Activated T-cell treated with anti-CD3 and anti-CD28 coated beads, Interleukin-2, amount 50 U/mL, for 72 hours (primary cell): ENCODE measurements at places on chromosomes 13 and 19. TPM values are rescaled to one million over a fixed set of nuclear protein-coding genes. Genes with fewer than 3 reads are reported as not detected.

DNA sequence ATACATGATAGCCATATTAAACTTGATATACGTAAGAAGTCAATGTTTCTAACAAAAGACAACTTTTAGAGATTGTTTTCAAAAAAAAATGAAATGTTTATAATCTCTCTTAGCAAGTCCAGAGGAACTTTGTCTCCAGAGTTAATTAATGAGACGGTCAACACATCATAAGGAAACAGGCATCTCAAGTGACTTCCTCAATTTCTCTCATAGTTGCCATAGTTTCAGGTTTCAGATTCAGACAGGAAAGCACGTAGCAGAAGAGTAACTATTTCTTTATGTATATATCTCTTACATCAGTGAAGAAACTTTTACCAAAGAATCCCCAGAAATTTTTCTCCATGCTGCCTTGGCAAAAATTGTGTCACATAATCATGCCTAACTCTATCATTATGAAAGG lies 159.6 kb upstream of the ATXN8OS start:
- no peak for DNase-seq
- no peaks in the 10 kb centered on the region for H3K27me3 ChIP-seq
- H3K27ac ChIP-seq, result no peak overlapping the region
- peaks cover 2% of the 10 kb centered on the region for H3K36me3 ChIP-seq
- no peaks in the 10 kb centered on the region for H3K4me1 ChIP-seq

ZIK1 gene
- total RNA-seq, result 5.1 TPM

DNA sequence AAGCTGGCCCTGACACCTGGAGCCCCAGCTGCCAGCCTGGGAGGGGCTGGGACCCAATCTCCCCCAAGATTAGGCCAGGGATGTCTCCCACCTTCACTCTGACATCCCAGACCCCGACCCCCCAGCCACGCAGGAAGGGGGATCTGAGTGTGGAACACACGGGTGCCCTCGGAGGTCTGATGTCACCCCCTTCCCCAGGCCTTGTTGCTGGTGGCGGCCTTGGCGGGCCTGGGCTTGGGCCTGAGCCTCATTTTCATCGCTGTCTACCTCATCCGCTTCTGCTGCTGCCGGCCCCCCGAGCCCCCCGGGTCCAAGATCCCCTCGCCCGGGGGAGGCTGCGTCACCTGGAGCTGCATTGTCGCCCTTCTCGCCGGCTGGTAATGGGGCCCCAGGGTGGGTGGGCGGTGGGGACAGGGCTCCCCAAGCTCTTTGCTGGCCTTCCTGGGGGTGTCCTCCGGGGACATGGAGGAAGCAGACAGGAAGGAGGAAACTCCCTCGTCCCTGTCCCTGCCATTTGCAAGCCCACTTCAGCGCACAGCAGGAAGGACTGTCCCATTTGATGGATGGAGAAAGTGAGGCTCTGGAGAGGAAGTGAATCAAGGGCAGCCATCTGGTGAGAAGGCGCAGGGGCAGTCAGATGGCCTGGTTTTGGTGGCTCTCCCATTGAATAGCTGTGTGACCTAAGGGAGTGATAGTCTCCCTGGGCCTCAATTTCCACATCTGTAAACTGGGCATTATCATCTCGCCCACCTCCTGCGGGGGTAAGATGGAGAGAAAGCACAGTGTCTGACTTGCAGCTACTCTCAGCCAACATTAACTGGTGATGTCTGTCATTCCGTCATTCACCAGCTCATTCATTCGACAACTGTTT lies 3.9 kb downstream of the TTYH1 start:
- no peaks in the 10 kb centered on the region for H3K36me3 ChIP-seq
- no peak overlapping the region for H3K4me3 ChIP-seq
- H3K27ac ChIP-seq, result no peak overlapping the region
- peaks cover 16% of the 10 kb centered on the region for H3K4me1 ChIP-seq
- DNase-seq, result no peak
- H3K27me3 ChIP-seq, result peaks cover 37% of the 10 kb centered on the region

DNA sequence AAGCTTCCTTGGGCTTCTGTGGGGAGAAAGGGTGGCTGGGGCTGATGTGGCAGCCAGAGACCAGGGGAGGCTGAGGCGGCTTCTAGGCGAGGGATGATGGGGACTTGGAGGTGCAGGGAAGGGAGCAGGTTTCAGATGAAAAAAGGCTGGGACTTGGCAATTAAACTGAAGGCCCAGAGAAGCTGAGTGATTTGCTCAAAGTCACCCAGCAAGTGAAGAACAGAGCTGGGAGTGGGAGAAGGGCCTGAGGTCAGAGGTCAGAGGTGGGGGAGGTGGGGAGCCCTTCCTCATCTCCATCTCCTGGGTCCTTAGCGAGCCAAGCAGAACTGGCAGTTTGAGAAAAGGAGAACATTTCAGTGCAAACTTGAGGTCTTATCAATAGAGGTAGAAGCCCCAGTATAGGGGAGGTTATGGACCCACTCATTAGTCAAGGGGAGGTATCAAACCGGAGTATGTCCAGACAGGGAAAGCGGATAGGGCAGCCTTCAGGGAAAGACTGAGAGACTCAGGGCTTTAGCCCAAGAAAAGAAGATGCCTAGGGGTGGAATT lies 49.6 kb upstream of the NFIC start:
- DNase-seq, result no peak
- H3K36me3 ChIP-seq, result no peaks in the 10 kb centered on the region
- no peak overlapping the region for H3K4me3 ChIP-seq

- H3K36me3 ChIP-seq, result peaks cover 27% of the 10 kb centered on the region
- peaks cover 14% of the 10 kb centered on the region for H3K4me1 ChIP-seq
- no peak overlapping the region for H3K27ac ChIP-seq
- H3K27me3 ChIP-seq, result no peaks in the 10 kb centered on the region
- H3K4me3 ChIP-seq, result no peak overlapping the region
Measured at GRCh38 chr19:12922959-12923358, 3.9 kb upstream of the SYCE2 start.

SIGLEC12 gene
- 1.6 TPM for total RNA-seq

DNA sequence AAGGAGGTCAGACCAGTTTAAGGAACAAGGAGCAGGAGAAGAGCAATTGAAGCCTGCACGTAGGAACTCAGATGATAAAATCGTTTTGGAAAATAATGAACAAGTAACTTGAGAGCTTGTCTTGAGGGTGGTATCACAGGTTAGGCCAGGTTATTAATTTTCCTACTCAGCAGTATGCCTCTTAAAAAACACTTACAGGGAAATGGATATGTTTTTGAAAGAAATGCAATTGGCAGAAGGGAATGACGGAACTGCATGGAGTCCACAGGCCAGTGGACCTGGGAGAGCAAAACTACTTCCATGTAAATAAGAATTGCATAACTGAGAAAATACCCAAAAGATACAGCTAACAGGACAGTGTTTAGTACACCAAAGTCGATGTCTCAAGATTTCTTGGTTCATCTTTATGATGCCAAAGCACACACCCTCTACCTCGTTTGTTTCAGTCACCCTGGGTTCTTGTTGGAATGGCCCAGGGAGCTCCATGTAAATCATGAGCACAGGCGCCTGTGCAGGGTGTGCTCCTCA lies 35.2 kb downstream of the MBNL2 start:
- peaks cover 13% of the 10 kb centered on the region for H3K36me3 ChIP-seq
- H3K27me3 ChIP-seq, result no peaks in the 10 kb centered on the region
- peak overlapping the region; percentile 62 for H3K4me3 ChIP-seq

- H3K27ac ChIP-seq, result no peak within 1 kb of the TSS
- DNase-seq, result peak; percentile 95
- H3K4me1 ChIP-seq, result peaks cover 19% of the 10 kb centered on the region
- H3K27me3 ChIP-seq, result peaks cover 11% of the 10 kb centered on the region
Measured at GRCh38 chr19:2977001-2977745, at the start of gene TLE6. TLE6 (plus strand) TSS chr19:2977564; CDS start chr19:2978234, 670 bp downstream.

HCST gene
- total RNA-seq, result 56.1 TPM
